ENCODE measurements at places on chromosomes 7 and 10.

- DNase-seq = no peak
These were observed 149.2 kb downstream of the REEP3 start for GRCh38 chr10:63670291-63670898.

- no peak for DNase-seq
These were observed 51.0 kb downstream of the ORC5 start for GRCh38 chr7:104156842-104157277.

DNA sequence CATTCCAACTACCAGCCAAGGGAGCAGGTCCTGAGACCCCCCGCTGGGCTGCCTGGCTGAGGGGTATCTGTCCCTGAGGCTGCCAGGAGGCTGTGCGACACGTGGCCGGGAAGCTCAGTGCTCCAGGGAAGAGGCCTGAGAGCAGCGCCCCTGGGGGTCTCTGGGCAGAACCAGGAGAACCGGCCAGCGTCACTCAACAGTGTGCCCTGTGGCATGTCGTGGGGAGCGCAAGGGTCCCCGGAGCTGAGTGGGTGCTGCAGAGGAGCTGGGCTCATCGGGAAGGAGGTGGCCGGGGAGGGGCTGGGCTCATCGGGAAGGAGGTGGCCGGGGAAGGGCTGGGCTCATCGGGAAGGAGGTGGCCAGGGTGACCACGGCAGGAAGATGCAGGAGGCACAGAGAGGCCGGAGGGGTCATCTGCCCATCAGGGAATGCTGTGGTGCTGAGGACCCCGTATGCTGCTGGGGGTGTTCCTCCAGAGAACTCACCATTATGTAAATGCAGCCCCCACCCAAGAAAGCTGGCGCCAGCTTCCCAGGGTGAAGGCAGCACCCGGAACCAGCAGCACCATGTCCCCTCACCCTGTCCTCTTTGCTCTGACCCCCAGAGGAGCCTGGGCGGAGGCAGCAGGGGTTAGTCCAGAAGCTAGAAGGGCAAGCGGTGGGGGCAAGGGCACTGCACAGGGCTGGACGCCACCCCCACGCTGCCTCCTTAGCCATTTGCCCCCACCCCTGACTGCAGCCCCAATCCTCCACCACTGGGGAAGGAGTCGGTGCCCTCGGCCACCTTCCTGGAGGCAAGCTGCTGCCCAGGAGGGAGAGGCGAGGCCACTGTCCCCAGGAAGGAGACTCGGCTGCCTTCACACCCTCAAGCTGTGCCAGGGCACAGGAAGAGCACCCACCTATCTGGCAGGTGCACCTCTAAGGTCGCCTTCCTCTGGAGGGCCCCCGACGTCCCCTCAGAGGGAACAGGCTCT, 33.3 kb downstream of the CALML3 start:
- no peak for DNase-seq

- no peak for DNase-seq
These were observed 71.3 kb downstream of the NRCAM start for GRCh38 chr7:108384716-108385483.

GRCh38 chr10:78025685-78026364, 3.5 kb downstream of the POLR3A start:
- no peak for DNase-seq

- DNase-seq = no peak
These were observed 23.8 kb downstream of the ZMIZ2 start for GRCh38 chr7:44772440-44772839.

Data from stimulated activated CD8-positive, alpha-beta memory T cell treated with anti-CD3 and anti-CD28 coated beads, Interleukin-15, amount 100 ng/mL, for 1 hour (primary cell).